ENCODE measurements at places on chromosomes 12 and 14. TPM values are rescaled to one million over a fixed set of nuclear protein-coding genes. Genes with fewer than 3 reads are reported as not detected.

FOXN4 gene
- polyA plus RNA-seq = not detected

TMTC2 gene
- polyA plus RNA-seq = 1.6 TPM

RERGL gene
- polyA plus RNA-seq = 7.6 TPM

KLRC3 gene
- not detected for polyA plus RNA-seq

SPX gene
- 9.6 TPM for polyA plus RNA-seq

ADAM21 gene
- polyA plus RNA-seq = 0.29 TPM

CLEC4D gene
- polyA plus RNA-seq = not detected

BCL11B gene
- 0.05 TPM for polyA plus RNA-seq

HSPB8 gene
- polyA plus RNA-seq = 567 TPM

STON2 gene
- polyA plus RNA-seq = 2.0 TPM

MFAP5 gene
- 49.4 TPM for polyA plus RNA-seq

MAP3K9 gene
- 1.4 TPM for polyA plus RNA-seq

GPHN gene
- 16.0 TPM for polyA plus RNA-seq

KCNK10 gene
- not detected for polyA plus RNA-seq

DIO3 gene
- 0.34 TPM for polyA plus RNA-seq

LRRC74A gene
- polyA plus RNA-seq = not detected

KRT73 gene
- not detected for polyA plus RNA-seq

GLT8D2 gene
- 9.9 TPM for polyA plus RNA-seq

PTHLH gene
- 1.3 TPM for polyA plus RNA-seq

BHLHE41 gene
- polyA plus RNA-seq = 9.1 TPM

SOAT2 gene
- 0.07 TPM for polyA plus RNA-seq

KRT75 gene
- polyA plus RNA-seq = 0.07 TPM

SLC2A3 gene
- polyA plus RNA-seq = 13.6 TPM

IKZF4 gene
- polyA plus RNA-seq = 2.7 TPM

CHST11 gene
- 3.1 TPM for polyA plus RNA-seq

TIMELESS gene
- 2.2 TPM for polyA plus RNA-seq

ZFYVE26 gene
- polyA plus RNA-seq = 5.2 TPM

RHOJ gene
- polyA plus RNA-seq = 9.6 TPM

SMIM41 gene
- polyA plus RNA-seq = 0.61 TPM

ANKS1B gene
- polyA plus RNA-seq = 0.43 TPM

SDSL gene
- 8.0 TPM for polyA plus RNA-seq

CIDEB gene
- 3.6 TPM for polyA plus RNA-seq

OTOGL gene
- polyA plus RNA-seq = 8.1 TPM

CLEC2D gene
- polyA plus RNA-seq = 3.1 TPM

TAS2R9 gene
- not detected for polyA plus RNA-seq

SDS gene
- 0.52 TPM for polyA plus RNA-seq

C1R gene
- 201 TPM for polyA plus RNA-seq

CLEC6A gene
- polyA plus RNA-seq = not detected

SRRM4 gene
- polyA plus RNA-seq = 0.38 TPM

SPIC gene
- polyA plus RNA-seq = not detected

ADAMTS20 gene
- polyA plus RNA-seq = not detected

HHIPL1 gene
- polyA plus RNA-seq = 0.75 TPM

RND1 gene
- 2.6 TPM for polyA plus RNA-seq

TSFM gene
- 50.7 TPM for polyA plus RNA-seq

MYF5 gene
- polyA plus RNA-seq = not detected

LRTM2 gene
- not detected for polyA plus RNA-seq

INHBC gene
- polyA plus RNA-seq = not detected

FOXA1 gene
- not detected for polyA plus RNA-seq

ASIC1 gene
- polyA plus RNA-seq = 2.0 TPM

IL31 gene
- polyA plus RNA-seq = not detected
